ENCODE measurements at places on chromosomes 4 and X.

DNA sequence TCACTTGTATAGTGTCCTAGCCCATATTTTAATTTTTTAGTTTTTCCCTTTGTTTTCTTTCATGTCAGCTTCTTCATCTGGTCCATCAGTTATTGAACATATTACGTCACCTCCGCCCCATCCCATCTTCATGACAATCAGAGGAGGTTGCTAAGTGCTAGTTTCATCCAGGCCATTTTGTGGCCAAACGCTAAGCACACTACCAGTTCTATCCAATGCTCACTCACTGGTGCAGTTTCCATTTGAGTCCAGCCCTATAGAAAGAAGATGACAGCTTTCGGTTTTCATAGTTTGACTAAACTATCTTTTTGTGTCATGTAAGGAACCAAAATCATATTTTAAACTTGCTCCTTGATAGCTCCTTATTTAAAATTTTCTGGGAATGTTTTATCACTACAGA is 304.2 kb downstream of the TENM3 start:
- DNase-seq = peak; percentile 3

DNA sequence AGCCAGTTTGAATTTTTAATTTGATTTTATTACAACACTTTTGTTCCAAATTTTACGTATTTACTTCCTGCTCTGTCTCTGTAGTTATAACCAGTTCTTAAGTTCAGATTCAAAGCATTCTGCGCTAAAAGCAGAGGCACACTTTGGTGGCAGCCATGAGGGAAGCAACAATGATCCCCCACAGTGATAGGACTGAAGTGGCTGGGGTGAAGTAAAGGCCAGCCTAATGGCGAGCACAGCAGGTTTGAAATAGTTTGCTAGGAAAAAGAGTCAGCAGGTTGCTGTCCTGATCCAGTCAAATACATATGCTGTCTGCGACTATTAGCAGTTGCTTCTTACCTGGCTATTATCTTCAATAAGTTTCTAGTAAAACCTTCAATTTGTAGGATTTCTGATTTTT is 176.3 kb downstream of the RPA4 start:
- DNase-seq = no peak

DNA sequence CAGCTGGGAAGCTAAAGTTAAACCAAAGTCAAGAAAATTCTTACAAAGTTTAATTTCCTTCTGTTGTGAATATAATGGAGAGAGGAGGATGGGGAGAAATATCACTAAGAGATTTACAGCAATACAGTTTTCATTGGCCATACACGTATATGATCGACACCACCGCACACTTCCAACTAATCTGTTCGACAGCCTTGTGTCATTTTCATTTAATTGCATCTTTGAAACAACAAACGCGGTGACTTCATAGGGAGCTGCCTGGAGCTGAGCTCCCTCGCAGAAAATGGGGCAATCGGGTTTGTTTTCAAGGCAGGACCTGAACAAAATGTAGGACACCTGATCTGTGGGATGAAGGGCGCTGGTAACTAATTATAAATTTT is 1.3 kb downstream of the PTPN13 start:
- no peak for DNase-seq

- DNase-seq = no peak
Observed at GRCh38 chrX:100477467-100477866, 67.4 kb upstream of the PCDH19 start.

- no peak for DNase-seq
Observed at GRCh38 chr4:105198541-105198940, 51.9 kb downstream of the TET2 start.

GRCh38 chr4:146033149-146033548 is 94.5 kb upstream of the ZNF827 start:
- DNase-seq = no peak

- DNase-seq = no peak
Observed at GRCh38 chr4:101515566-101515965, 168.2 kb upstream of the PPP3CA start.

- no peak for DNase-seq
Observed at GRCh38 chr4:73392936-73393335, 11.2 kb upstream of the ALB start.

GRCh38 chr4:39456946-39457763 is 1.6 kb downstream of the RPL9 start:
- no peak for DNase-seq

GRCh38 chr4:83605744-83606172 is 69.8 kb downstream of the GPAT3 start:
- DNase-seq = no peak

DNA sequence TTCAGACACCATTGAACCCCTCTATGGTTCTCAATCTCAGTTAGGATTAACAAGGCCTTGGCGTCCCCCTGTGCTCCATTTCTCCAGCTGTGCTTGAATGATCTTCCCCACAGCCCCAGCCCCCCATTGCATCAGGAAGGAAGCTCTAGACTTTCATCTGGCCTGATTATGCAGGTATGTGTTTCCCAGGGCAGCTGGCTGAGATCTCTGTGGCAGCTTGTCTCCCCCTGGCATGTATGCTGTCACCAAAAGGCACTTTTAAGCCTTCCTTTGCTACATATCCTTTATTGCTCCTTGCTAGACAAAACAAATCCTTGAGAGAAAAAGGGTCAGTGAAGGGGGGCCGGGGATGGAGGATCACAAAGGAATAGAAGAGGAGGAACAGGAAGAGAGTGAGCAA is 1056.0 kb upstream of the SLIT2 start:
- DNase-seq = no peak

- DNase-seq = no peak
Observed at GRCh38 chr4:139839403-139840031, 173.9 kb downstream of the MGST2 start.

DNA sequence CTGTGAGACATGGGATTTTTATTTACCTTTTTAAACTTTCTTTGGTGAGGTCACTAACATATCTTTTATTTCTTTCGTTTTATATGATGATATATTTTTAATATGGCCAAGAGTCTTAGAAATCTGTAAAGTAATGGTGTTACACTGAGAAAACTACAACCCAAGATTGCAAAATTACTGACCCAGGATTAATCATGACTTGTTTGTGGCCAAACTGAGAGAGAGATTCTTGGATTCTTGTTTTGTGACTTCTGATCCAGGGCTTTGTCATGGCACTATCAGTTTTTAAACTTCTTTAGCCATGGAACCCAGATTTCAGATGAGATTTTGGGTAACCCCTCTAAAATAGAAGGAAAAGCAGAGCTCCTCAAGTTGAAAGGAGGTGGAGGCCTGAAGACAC is 42.0 kb downstream of the SGMS2 start:
- no peak for DNase-seq

DNA sequence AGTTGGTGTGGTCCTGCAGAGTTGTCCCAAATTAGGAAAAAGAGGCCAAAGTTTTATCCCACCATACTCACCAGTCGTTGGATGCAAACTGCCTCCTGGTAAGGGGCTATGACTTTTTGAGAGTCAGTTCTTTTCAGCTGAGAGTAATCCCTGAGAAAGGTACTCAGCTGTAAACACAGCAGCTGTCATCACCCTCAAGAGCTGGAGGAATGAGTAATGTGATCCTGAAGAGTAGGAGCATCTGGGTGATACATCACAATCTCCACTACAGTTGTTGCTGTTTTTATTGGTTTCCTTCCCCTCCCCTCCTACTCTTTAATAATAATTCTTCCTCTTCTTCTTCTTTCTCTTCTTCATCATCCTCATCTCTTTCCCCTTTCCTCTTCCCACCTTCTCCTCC is 5.7 kb downstream of the MAGEE1 start:
- DNase-seq = no peak

- DNase-seq = no peak
Observed at GRCh38 chr4:107835406-107835805, 10.7 kb downstream of the SGMS2 start.

GRCh38 chr4:11155208-11155867 is 273.4 kb downstream of the HS3ST1 start:
- DNase-seq = no peak

DNA sequence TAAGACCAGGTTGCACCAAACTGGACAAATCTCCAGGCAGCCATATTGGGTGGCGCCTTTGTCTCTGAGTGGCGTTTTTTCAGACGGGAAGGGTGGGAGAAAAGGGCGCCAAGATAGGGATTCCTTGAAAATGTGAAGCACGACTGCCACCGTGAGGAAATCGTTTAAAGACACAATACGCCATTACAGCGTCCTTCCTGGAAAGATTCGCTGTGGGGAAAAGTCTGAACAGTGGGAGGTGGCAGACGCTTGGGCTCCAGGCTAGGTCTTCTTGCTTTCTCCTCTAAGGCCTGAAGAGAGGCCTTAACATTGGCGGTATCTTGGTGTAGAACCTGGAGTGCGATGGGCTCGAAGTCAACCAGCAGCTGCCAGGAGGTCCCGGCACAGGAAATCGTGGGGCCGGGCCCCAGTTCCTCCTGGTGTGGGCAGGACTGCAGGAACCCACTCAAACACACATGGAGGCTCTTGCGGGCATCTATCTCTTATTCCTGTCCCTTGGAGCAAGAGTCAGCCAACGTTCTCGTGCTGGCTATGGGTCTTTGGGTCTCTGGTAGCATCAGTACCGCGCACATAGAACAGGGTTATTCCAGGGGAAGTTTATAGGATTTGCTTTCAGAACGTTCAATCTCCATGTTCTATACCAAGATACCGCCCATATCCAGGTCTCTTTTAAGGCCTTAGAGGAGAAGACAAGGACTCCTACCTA is 208.8 kb downstream of the OR13H1 start:
- no peak for DNase-seq

GRCh38 chrX:151880895-151881294 is 31.8 kb upstream of the MAGEA4 start:
- DNase-seq = no peak

- DNase-seq = no peak
Observed at GRCh38 chr4:38236003-38236402, 275.8 kb downstream of the PTTG2 start.

DNA sequence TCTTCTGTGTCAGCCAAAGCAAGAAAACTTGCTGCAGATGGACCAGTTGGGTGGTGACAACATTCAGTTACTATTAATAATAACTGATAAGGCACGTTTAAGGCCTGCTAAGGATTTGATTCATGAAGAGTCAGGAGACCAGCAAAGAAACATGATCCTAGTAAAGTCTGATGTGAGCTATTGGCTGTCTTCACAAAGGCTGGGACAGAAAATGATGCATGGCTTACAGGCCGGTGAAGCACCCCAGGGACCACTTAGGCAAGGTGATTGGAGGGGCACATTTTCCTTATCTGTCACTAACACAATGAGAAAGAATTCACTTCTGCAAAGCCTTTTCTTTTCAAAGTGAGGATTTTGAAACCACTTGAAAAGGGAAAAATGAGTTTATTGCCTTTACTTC is 65.4 kb upstream of the TRPC3 start:
- no peak for DNase-seq

DNA sequence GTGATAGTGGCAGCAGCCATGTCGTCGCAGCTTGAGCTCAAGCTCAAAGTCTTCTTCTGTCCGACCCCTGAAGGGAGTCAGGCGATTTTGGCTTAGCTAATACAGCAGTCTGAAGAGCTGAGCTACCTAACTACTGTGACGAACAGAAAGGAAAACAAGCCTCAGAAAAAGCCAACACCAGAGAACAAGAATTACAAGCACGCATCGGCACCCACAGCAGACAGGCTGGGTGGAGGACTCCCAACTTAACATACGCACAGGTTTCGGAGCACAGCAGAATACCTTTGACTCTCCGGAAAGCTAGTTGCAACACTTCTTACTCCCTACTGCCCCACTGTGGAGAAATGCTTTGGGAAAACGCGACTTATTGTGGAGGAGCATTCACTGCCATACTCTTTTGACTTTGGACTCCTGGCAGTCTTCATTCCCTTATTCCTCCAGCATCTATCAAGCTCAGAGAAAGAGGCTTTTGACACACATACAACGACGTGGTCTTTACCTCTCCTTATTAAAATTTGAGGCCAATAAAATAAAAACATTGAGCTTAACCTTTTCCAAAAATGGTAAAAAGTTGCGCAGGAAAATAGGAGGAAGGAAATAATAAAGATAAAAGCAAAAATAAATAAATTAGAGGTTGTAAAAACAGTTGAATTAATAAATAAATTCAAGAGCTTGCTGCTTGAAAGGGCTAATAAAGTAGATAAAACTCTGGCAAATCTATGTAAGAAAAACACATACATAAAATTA is 41.3 kb upstream of the GPC3 start:
- DNase-seq = peak; percentile 51

DNA sequence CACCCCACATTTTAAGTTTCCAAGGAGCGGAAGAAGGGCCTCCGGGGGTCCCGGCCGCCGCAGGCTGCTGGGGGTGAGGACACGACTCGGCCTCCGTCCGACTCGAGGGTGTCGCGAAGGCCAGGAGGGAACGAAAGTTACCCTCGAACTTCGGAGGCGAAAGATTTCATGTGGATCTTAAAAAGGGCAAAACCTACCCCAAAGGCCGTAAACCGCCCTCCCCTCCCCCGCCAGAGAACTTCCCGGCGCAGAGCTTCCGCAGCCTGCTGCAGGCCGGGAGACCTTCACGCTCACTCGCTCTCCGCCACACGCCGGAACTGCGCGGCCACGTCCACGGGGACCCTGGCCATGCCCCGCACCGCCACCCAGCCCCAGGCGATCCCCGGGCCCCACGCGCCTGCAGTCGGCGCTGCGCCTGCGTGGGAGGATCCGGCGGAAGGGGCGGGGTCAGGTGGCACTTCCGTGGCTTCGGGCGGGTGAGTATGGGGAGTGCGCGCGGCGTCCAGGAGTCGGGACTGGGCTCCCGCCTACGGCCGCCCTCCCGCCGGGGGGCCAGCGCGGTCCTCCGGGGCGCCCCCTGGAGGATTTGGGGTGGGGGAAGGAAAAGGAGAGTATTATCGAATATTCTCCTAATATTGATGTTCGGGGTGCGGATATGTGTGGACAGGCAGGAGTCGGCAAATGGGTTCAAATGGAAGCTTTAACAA is at the start of gene MMAA:
Gene MMAA (plus strand): TSS at position 454 of the 707 bp plus-strand sequence. CDS start 19,755 bp downstream, outside the sequence.
- peak; percentile 98 for DNase-seq

- DNase-seq = no peak
Observed at GRCh38 chr4:91525621-91526020, 778.1 kb upstream of the GRID2 start.

DNA sequence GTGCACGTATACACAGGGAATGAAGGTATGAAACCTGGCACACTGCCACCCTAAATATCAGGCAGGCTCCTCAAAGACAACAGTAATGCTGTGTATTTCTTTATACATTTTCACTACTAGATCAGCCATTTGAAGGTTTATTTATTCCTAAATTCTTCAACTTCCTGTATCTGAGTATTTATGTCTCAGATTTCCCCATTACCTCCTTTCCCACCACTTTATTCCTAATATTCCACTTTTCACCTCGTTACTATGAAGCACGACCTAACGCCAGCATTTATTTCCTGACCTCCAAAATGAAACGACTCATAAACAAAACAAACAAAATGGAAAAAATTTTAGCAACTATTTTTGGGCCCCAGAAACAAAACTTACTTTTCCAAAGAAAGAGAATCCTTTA is 69.6 kb downstream of the MAML3 start:
- DNase-seq = no peak

GRCh38 chr4:144411700-144412099 is 234.3 kb upstream of the HHIP start:
- no peak for DNase-seq

DNA sequence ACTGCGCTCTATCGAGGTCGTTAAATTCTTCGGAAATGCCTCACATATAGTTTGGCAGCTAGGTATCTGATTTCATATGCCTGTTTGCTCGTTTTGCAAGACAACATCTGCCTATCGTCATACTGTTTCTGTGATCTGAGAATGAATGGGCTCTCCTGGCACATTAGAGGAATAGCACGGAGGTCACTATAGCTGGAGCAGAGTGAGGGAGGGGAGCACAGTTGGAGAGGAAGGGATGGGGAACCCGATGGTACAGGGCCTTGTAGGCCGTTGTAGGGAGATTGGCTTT is 552 bp downstream of the IKBKG start:
- no peak for DNase-seq

GRCh38 chr4:148730766-148731165 is 288.6 kb upstream of the NR3C2 start:
- DNase-seq = no peak

- no peak for DNase-seq
Observed at GRCh38 chr4:126361287-126361686, 1046.5 kb downstream of the FAT4 start.
